ENCODE measurements at places on chromosomes 1 and 21.

DNA sequence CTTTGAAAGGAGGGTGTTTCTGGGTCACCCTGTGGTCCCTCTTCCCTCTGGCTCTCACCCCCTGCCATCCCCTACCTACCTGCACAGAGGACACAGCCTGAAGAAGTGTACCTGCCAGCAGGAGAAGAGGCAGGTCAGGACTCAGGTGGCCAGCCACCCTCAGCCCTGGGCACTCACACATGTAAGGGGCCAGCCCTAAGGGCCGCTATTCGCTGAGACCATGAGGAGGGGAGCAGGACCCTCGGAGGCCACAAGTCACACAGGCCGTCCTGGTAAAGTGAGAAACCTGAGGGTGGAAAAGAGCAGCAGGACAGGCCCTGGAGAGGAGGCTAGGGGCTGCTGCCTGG is 1.2 kb downstream of the ZNF692 start:
- no peak for DNase-seq

DNA sequence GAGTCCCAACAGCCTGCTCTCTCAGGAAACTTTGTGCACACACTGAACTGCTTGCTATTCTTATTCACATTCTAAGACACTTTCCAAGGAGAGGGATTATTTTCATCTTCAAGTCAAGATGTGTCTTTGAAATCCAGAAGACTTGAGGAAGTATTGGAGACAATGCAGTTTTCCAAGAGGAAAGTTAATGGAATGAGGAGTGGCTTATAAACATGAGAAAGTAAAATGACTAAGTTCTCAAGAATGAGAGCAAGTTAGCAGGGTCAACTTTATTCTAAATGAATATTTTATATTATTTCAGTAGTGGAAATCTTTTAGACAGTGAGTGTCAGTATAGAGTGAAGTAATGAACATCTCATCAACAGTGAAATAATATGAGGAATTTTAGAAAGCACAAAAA is 1239.3 kb downstream of the MRPL39 start:
- peak; percentile 5 for DNase-seq

- no peak for DNase-seq
Measured at GRCh38 chr1:233389169-233389568, 61.6 kb downstream of the MAP3K21 start.

DNA sequence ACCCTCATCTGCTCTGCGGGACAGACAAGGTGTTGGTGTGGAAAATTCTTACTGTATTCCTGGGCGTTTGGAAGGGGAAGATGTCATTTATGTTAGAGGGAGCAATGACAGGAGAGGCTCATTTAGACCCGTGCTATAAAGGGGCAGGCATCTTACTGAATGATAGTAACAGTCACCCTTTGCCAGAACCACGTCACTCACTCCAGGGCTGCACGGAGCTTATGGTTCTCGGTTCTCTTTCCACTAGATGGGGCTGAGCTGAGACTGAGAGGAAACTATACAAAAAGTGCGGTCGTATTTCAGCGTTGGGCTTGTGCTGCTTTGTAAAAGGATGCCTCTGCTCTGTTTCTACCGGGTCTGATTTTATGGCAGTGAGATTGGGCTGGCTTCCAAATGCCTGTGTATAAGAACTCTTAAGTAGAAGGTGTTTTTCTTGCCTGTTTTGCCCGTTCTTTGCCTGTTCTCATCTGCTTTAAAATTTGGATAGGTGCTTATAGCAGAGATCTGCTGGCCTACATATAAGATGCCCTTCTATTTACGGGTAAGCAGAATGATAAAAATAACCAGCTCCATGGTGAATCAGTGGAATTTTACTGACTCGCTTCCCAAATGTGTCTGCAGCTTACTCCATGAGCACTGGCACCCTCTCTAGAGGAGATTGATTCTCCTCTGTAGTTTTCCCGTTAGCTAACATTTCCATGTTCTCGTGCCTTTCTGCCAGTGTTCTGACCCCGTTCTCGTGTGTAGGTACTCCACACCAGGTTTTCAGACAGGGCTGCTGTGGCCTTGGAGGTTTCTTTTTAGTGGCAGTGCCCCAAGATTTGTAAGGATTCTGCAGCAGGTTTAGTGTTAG is 55.9 kb downstream of the MRPS6 start:
- peak; percentile 84 for DNase-seq

DNA sequence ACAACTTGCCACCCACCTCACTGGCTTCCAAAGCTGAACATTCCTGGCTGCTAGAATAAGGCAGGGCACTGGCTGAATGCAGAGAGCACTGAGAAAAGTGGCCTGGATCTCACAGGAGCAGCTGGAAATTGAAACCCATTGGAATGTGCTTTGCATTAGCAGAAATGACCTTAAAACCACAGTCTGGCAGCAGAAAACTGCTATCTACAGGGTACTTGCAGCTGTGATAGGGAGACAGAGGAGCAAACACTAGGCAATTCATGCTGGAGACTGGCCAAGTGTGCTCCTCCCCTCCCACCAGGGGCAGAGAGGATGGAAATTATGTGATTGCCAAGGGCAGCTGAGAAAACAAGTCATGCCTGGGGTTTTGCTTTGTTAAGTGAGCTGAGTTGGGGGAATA is 47.2 kb downstream of the HSD3B1 start:
- peak; percentile 44 for DNase-seq

DNA sequence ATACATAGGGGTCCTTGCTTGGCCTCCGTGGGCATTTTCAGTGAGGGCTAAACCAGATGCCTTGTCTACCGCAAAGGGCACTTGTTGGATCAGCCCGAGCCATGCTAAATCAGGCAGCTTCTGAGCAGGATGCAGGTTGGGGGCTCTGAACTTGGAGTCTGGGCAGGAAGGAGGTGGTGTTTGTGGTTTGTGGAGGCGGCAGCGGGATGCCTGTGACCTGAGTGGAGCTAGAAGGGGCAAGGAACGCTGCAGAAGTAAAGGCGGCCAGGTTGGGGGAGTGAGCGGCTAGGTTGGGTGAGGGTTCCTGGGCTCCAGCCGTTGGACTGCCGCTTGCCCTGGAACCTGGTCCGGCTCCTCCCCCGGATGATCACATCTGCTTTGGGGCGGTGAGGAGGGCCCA is 183.9 kb downstream of the CAMTA1 start:
- DNase-seq = no peak
